ENCODE measurements at places on chromosomes 5 and 9.

DNA sequence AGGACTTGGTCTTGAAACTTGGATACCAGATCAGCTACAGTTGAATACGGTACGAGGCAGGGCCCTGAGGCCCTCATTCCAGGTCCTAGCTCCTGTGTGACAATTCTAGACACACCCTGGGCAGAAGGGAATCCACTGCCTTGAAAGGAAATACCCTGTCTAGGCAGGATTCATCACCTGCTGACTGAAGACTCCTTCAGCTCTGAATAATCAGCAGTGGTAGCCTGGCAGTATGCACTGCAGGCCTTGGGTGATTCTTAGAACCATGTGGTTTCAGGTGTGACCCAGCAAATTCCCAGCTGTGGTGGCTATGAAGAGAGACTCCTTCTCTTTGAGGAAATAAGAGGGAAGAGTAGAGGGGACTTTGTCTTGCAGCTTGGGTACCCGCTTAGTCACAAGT lies 17.2 kb upstream of the EFNA5 start:
- no peak for DNase-seq

DNA sequence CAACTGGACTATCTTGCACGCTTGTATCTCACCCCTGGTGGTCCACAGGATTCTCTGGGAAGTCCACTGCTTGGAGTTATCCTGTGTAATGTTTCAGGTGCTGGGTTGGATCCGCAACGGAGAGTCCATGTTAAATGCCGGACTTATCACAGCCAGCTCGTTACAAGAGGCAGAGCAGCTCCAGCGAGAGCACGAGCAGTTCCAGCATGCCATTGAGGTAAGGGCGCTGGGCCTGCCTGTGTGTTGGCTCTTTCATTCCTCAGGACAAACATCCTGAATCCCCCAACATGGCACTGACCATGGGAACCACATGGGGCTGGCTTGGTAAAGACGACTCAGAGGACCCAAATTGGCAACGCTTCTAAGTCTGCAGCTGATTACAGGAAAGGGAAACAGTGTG lies 214.8 kb upstream of the OTULINL start:
- no peak for DNase-seq

GRCh38 chr5:68053202-68053601 lies 162.4 kb upstream of the PIK3R1 start:
- peak; percentile 26 for DNase-seq

DNA sequence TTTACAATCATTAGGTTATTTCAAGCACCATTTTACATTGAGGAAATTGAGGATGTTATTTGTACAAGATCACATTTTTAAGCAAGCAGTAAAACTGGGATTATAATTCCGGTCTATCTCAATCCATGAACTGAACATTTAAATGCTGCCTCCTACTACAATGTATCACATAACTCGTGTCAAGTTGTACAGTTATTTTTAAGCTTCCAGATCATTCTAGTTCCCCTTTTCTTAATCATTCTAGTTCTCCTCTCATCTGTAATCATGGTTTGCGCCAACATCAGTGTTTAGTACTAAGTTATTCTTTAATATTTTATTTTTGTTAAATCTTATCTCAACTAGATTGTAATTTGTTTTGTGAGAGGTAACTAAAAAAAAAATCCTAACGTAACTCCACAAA lies 2.4 kb upstream of the UHRF2 start:
- no peak for DNase-seq

GRCh38 chr9:112750764-112751055 lies 150 bp downstream of the SNX30 start:
- no peak for DNase-seq

DNA sequence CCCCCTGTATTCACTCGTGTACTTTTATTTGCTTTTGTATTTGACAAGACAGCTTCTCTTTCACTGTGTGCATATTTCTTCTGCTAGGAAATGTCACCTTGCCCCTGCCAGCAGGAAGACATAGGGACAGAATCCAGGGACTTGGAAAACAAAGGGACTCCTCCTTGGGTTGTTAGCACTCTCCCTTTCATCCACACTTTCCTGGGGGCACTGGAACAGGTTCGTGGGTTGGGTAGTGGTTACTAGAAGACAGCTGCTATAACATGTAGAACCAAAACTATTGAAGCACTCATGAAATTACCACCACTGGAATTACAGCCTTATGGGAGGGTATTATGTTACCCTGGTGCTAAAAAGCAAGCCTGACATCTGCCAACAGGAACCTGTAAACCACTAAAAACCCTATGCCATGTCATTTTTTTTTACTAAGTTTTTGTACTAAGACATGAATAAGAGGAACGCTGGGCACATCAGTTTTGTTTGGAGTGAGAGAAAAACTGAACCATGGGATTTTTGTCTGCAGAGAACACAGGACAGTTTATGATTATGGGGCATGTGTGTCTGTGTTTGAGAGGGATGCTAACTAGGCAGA lies 4.7 kb upstream of the CCL28 start:
- no peak for DNase-seq

DNA sequence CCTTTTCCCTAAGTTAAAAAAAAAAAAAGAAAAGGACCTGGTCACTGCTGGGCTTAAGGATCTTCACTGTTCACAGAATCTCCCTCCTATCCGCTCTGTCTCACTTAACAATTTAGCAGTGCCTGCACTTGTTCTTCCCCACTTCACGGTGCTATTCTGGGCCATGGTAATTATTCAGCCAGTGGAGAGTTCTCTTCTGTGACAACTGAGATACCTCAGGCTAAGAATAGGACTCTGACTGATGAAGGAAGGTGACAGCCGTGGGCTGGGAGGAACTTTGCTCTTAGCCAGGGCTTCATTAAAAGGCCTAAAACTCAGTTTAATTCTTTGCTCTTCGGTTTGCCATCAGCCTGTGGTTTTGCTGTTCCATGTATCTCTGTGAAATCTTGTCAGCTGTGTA lies 51.9 kb upstream of the ENTREP1 start:
- DNase-seq: no peak

DNA sequence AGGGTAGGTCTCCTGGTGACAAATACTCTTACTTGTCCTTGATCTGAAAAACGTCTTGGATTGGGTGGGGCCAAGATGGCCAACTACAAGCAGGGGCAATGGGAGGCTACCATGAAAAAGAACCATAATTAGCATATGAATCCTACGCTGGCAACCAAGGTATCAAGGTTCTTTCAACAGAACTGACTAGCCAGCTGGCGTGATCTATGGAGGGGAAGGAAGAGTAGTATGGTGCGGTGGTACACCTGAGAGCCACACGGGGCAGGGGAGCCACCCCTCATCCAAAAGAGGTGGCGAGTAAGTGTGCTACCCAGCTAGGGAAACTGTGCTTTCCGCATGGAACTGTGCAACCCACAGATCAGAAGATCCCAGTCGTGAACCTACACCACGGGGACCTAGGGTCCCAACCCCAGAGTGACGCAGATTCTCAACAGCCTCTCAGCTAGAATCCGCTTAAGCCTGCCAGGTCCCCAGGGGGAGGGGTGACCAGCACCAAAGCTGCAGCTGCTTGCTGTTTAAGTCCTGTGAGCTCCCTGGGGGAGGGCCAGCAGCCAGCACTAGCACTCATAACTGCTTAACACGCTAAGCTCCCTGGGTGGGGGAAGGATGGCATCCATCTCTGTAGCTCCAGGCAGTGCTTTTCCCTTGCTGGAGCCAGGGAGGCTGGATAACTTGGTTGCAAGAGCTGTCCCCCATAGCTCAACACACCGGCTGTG lies 334.8 kb downstream of the FBXL17 start:
- DNase-seq: no peak

- DNase-seq: peak; percentile 34
These were observed 151.5 kb downstream of the ACTL7B start for GRCh38 chr9:108704156-108704852.

GRCh38 chr5:117177302-117177701 lies 602.7 kb upstream of the SEMA6A start:
- no peak for DNase-seq

GRCh38 chr9:124251605-124252378 lies 6.0 kb upstream of the NEK6 start:
- peak; percentile 84 for DNase-seq

GRCh38 chr5:157269761-157270272 lies 3.9 kb downstream of the CYFIP2 start:
- DNase-seq: no peak

DNA sequence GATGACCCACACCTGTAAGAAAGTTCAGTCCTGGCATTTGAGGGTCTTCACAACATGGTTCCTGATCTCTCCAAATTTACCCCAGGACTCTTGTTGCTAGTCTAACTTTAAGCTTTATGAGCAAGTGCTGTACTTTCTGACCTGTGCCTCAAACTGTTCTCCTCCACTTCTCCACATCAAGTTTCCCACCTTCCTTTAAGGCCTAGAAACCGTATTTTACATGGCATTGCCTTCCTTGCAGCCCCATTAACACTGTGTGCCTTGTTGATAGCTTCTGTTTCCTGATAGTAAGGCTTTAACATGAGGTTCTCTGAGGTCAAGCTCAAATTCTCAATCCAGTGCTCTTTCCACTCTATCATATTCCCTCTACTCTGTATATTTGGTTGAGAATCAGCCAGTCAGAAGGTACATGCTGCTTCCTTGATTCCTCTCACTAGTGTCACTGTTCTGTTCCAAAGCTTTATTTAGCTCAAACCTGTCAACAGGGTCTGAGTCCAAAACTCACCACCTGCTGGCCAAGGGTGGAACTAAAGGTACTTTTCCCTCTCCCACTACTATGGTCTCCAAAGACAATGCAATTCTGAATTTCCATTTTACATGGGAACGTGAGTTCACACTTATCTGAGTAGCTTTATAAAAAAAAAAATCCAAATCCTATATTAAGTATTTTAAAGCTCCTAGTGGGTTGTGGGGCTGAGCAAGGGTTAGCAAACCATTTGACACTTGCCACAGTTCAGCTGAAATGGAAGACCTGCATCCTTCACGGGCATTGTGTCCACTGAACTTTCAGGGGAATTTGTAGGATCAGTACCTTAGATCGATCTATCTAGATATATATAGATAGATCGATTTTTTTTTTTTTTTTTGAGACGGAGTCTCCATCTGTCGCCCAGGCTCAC lies 21.1 kb downstream of the VCP start:
- peak; percentile 46 for DNase-seq

- DNase-seq: peak; percentile 83
These were observed 90.6 kb downstream of the ANXA2R start for GRCh38 chr5:42949348-42950115.

- DNase-seq: peak; percentile 67
These were observed 143.2 kb downstream of the HMHB1 start for GRCh38 chr5:143955141-143955540.

All from fibroblast of skin of right quadriceps (primary cell).